ENCODE measurements at places on chromosomes 1 and 21.

DNA sequence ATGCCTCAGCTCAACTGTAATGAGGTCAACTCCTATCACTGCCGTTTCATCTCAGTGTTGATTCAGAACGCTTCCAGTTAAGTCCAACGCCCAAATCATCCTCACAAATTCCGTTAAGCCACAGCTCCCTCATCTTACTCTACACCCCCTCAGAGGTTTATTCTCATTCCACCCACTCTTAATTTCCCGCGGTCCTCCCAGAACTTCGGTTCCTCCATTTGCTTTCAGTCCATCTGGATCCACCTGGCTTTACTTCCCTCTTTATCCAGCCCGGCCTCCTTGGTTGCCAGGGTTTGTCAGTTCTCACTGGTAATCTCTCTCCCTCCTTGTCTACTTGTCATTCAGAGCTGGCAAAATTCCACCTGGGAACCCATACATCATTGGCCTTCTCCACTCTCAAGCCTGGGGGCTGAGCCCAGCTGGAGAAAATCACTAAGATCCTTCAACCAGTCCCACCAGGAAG lies 51.3 kb upstream of the RUNX1 start:
- no peak for DNase-seq

DNA sequence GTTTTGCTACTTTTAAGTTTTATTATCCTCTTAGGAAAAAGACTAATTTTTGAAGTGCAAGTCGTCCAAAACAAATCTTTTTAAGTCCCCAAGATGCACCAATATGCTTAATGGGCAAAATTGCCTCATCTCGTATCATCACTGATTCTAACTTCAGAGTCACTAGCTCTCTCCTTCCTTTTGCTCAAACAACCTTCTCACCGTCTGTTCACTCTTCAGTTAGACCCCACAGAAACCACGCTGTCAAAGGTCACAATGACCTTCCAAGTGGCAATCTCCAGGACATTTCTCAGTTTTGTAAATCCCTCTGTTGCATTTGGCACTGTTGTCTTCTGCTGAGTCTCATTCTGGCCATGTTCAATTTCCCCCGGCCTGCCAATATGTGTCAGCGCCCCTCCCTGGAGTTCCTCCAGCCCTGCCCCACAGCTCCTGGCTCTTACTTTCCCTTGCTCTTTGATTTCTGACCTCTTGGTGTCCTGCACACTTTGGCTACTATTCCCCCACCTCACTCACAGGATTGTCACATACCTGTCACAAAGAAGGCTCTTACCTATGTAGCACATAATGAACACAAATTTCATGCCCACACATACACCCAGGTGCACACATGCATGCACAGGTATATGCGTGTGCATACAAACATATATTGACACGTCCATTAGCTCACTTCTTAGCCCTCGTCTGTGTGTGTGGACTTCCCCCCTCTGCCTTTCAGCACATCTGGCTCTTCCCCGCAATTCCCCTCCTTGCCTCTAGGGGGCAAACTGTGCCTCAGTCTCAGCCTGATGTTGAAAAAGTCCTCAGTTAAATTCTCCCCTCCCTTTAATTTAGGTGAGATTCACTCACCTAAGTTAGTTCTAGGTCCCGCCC lies 354.0 kb upstream of the DUSP10 start:
- DNase-seq: peak; percentile 7

DNA sequence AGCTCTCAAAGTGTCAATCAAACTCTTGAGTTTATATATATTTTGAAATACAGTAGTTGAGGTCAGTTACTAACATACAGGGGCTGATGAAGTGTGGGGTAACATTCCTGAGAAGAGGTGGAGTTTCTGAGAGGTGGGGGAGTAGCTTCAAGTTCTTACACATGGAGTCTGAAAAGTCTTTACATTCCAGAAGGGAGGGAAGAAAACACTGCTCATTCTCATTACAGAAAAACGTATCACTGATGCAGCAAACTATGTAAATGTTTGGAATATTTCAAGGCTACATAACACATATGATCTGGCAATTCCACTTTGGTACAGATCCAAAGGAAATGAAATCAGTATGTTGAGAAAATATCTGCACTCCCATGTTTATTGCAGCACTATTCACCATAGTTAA lies 1065.8 kb upstream of the B3GALT2 start:
- no peak for DNase-seq

- DNase-seq: no peak
Observed at GRCh38 chr1:247247568-247247967, 8.3 kb upstream of the VN1R5 start.

DNA sequence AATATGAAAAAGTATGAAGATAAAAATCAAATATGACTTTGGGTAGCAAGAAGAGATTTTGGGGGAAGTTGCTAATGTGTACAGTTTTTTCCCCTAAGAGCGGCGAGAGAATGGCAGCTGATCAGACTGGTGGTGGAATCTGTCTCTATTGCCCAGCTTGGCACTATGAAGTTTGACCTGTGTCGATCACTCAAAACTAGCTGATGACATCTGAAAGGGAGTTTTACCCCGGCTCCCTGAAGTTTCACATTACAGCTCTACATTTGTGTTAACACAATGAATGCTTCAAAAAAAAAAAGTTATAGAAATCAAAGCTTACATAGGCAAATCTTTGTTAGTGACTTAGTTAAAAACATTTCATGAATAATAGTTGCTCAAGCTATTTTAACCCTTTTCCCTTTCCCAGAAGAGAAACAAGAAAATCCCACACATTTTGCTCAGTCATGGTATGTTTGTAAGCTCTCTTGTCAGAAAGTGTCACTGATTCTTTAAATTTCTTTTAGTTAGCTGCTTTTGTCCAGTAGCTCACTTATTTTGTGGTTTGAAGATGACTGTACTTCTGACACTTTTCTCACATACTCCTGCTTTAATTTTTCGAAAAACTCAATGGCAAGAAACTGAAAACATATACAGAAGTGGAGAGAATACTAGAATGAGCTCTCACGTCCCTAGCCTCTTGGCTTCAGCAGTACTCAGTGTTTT lies 41.3 kb downstream of the DYRK1A start:
- no peak for DNase-seq

- DNase-seq: no peak
Observed at GRCh38 chr1:20731057-20731991, 1.2 kb downstream of the SH2D5 start.

- peak; percentile 2 for DNase-seq
Observed at GRCh38 chr1:175040324-175040879, 17.2 kb upstream of the MRPS14 start.

All from SHP77 (cell line).